ENCODE measurements at places on chromosomes 2 and 18. TPM values are rescaled to one million over a fixed set of nuclear protein-coding genes. Genes with fewer than 3 reads are reported as not detected.
A peak's percentile ranks its signal among the peaks of the same experiment; 100 is the strongest.

The CHST9 gene
- total RNA-seq, result not detected

The LBH gene
- total RNA-seq, result 0.40 TPM

DNA sequence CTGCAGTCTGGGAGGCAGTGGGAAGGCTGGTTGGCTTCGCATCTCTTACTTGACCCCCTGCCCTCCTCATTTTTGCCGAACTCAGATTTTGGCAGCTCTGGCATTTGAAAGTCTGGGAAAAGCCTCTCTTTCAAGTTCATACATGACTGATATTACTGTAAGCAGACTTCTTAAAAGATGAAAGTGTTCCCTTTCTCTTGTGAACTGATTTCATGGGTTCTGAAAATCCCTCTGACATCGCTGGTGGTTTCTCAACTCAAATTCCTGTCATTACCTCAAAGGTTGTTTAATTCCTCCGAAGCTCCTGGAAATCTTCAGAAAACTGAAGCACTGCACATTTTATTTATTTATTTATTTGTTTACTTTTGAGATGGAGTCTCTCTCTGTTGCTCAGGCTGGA, 16.9 kb upstream of the SLC38A11 start:
- no peak for DNase-seq

- DNase-seq, result peak; percentile 79
Observed at GRCh38 chr2:138107288-138107687, 143.0 kb downstream of the HNMT start.

- DNase-seq, result no peak
Observed at GRCh38 chr2:240663546-240664190, 19.0 kb downstream of the AQP12B start.

DNA sequence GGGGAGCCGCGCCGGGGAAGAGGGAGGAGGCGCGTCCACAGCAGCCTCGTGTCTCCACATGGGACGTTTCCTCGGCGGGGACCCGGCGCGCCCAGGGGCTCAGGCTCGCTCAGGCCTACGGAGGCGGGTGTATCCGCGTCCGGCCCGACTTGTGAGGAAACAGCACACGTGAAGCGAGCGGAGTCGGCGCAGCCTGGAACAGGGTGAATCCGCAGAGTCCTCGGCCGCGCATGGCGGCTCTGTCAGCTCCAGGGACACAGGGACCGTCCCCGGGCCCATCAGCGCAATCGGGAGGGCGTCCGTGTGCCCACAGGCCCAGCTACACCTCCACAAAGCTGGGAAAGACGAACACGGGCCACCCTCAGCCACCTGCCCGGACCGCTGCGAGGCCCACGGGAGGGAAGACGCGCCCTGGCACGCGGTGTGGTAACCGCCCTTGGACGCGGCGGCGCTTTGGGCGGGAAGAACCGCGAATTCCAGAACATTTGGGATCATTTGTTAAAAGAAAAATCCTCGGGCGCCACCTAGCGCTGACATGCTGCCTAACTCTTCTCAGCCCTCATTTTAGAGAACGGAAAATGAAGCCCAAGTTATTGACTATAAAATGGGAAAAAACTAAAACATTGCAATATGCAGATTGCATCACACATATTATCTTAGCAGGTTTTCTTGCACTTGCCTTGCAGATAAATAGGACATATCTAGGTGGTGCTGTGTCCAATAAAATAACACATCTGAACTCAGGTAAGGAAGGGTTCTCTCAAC, 40.4 kb downstream of the TMEM18 start:
- DNase-seq, result peak; percentile 84

DNA sequence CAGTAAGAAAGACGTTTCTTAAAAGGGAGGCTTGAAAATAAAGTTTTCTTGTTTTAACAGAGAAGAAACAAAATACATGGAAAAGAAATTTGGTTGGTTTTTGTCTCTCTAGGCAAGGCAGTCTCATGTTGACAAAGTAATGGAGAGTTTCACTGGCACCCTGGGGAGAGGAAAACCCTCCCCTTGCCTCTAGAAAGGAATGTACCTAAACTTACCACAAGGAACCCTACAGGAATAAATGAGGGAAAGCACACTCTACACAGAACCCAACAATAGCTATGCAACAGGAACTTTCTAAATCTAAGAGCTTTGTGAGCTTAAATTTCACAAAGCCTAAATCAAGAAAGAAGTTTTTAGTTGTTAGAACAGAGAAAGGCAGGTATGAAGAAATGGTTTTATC, 37.0 kb downstream of the FIGN start:
- DNase-seq, result no peak

- no peak for DNase-seq
Observed at GRCh38 chr2:9666306-9666705, 35.5 kb upstream of the YWHAQ start.

- DNase-seq, result peak; percentile 59
Observed at GRCh38 chr2:56687169-56687568, 503.4 kb downstream of the CCDC85A start.
